GM03348 (cell line): ENCODE measurements at places on chromosomes 4 and X.
A peak's percentile ranks its signal among the peaks of the same experiment; 100 is the strongest.

GRCh38 chrX:39772057-39772832, 325.5 kb downstream of the BCOR start:
- DNase-seq = no peak

- peak; percentile 72 for DNase-seq
Measured at GRCh38 chr4:38368613-38369012, 295.4 kb upstream of the KLF3 start.

DNA sequence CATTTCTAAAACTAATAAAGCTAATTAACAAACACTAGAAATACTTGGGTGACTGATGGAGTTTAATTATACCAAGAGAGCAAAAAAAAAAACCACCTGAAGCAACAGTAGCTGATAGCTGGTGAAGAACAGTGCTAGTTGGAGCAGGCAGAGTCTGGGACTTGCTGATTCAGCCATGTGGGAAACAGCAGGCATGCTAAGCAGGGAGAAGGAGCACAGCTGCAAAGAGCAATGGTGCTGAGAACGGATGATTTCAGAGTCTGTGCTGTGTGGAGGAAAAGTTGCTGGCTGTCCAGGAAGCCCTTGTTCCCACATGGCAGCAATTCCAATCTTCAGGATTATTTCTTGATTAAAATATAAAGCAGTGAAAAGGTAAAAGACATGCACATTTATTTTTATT, 68.8 kb downstream of the NPY1R start:
- DNase-seq = no peak

- DNase-seq = peak; percentile 89
Measured at GRCh38 chr4:3442959-3443749, 1.4 kb downstream of the HGFAC start.
